CD4-positive, alpha-beta T cell (primary cell): ENCODE measurements at places on chromosomes 7 and 10.

DNA sequence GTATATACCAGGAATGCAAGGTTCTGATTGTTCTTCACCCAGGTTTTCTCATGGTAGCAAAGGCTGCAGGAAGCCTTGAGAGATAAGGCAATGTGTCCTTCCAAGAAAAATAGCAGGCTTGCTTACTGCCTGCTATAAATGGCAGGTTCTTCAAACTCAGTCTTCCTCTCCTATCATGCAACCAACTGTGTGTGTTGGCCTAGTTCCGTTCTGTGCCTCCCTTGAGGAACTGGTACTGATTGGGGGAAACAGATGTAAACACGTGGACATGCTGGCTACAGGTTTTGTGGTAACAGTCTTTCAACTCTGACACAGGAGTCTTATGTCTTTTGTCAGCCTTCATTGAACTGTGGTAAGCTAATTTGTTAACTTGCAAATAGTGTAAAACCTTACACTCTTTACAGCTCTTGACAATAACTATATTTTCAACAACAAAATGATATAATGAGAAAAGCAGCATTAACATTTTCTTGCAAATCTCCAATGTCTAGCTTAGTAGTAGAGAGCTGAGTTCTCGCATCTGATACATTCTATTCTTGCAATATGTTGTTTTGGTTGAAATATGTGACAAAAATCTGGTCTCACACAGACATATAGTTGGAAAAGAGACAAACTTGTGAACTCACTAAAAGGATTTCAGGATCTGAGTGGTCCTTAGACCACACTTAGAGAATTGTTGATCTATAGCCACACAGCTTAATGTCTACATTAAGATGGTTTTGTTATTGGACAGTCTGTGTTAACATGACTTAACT, 54.7 kb upstream of the LSM8 start:
- no peak for DNase-seq

DNA sequence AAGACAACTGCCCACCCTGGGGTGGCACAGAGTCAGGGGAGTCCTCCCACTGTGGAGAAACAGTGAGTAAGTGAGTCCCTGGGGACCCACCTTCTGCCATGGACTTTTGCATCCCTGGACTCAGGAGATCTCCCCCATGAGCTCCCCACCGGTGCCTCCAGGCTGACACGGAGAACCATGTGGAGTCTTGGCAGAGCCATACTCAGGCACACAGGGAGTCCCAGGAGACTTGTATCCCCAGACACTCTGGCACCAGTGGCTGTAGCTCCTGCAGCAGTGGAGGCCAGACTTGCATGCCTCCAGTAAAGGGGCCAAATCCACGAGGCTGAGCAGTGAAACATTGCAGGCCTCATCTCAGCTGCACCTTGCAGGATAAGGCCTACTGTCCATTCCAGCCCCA, 791.4 kb downstream of the PCDH15 start:
- DNase-seq: no peak

GRCh38 chr10:5317547-5318107, 47.1 kb upstream of the UCN3 start:
- DNase-seq: no peak

GRCh38 chr7:94087664-94088352, 83.7 kb upstream of the BET1 start:
- peak; percentile 4 for DNase-seq

DNA sequence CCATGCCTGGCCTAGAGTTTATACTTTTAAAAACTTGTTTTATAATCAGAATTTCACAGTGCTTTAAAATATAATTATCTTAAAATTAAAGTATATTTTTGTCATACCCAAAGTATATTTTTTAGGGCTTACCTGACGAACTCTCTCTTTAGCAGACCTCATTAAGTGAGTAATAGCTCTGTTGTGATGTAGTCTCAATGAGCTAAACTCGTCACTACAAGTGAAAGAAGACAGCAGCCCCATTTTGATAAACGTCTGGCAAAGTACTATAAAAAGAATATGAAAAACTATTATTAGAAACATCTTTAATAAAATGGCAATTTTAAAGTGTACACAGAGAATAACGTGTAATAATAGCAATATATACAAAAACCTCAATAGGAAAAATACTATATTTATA, 18.6 kb downstream of the ANKRD61 start:
- DNase-seq: no peak

GRCh38 chr10:49595713-49596492, 14.2 kb upstream of the SLC18A3 start:
- no peak for DNase-seq

DNA sequence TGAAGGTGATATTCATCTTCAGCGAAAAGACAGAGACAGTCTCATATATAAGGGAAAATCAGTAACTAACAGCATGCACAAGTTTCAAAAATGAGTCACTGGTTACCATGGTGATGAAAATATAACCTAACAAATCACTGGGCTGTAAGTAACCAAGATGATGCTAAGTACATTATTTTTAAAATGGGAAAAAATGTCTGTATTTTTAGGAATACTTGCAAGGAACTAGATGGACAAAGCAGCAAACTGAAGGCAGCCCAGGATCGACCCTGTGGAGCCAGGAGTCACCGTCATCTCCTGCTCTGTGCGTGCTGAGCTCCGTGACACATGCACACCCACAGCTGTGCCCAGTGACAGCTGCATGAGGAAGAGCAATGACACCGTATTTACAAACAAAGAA, 137.3 kb downstream of the ELMO1 start:
- DNase-seq: no peak

GRCh38 chr10:121566755-121567154, 31.5 kb downstream of the FGFR2 start:
- DNase-seq: no peak

DNA sequence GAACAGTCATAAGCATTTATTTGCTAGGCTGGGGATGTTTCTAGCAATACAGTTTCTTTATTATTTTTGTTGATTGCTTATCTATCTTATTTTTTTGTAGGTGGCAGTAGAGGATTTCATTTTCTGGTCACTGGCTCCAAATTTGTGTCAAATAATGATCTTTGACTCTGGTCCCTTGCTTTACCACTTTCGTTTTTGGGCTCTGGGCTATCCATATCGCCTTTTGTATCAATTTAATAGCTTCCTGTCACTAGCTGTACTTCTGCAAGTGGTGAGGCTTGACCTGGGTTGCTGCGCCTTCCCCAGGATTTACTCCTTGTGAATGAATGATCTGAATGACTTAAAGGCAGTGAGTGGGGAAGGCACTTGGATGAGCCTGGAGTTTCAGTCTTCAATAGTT, 48.4 kb downstream of the MDFIC start:
- no peak for DNase-seq

DNA sequence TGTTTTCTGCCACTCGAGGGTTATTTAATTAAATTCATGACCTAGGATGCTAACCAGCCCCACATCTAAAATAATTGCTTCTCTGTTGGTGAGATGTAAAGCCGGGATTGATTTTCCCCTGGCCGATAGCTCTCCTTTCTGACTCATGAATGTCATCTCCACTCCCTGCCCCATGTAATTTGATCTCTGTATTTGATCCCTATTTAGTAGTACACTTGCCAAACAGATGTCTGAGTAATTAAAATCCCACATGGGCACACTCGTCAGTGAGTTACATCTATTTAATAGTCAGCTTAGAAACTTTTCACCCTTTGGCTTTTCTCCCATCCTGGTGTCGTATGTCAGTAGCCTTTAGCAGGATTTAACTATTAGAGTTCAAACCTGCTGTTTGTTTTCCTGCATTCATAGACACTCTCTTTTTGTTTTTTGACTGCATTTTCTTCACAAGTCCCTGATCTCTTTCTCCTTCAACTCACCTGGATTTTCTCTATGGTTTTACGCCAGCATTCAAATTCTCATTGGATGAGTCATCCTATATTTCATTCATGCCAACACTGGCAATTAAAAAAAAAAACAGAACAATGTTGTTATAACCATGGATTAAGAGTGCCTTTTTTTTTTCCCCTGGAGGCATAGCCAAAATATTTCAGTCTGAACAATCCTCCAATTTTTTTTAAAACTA, 82.7 kb downstream of the SPAG6 start:
- DNase-seq: no peak

DNA sequence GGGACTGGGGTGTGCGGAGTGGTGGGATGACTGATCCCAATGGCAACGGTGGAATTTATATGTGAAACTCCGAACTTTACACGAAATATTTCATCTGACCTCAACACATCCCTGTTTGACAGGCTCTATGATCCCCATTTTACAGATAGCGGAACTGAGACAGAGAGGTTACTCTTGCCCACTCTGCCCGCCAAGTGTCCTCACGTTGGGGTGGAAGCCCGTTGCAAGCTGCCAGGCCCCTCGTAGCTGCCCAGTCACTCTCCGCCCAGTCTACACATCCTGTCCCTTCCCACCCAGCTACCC, 397 bp upstream of the NFE2L3 start:
- DNase-seq: no peak

GRCh38 chr10:87658858-87659555, 671 bp upstream of the PAPSS2 start:
- no peak for DNase-seq

- no peak for DNase-seq
Measured at GRCh38 chr10:91875779-91876178, 33.5 kb downstream of the FGFBP3 start.

DNA sequence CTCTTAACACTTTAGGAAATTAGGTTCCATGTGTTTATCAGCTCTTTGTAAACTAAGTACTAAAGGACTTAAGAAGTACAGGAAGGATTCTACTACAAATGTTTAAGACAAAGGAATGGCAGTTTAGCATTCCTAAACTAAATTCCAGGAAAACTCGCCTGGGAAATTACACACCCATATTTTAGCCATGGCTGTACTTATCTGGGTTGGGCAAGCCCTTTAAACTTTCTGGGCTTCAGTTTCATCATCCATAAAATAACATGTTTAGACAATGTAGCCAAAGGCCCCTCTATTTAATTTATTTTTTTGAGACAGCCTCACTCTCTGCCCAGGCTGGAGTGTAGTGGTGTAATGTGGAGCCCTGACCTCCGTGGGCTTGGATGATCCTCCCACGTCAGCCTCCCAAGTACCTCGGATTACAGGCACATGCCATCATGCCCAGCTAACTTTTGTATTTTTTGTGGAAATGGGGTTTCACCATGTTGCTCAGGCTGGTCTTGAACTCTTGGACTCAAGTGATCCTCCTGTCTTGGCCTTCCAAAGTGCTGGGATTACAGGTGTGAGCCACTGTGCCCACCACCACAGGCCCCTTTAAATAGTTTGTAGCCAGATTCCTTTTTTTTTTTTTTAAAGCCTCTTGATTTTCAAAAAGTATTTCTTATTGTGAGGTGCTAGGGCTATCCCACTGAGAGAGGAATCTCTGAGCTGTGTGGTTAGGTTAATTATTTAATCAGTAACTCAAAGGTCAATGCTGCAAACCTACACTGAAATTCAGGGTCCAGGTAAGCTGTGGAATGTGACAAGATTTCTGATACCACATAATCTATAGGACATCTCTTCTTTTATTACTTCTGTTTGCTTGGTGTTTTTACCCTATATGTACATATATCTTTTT, 32.1 kb downstream of the TMEM60 start:
- no peak for DNase-seq
